ENCODE measurements at places on chromosomes 11 and 22.

- no peak for DNase-seq
These were observed 445.2 kb downstream of the NTM start for GRCh38 chr11:131815590-131815989.

DNA sequence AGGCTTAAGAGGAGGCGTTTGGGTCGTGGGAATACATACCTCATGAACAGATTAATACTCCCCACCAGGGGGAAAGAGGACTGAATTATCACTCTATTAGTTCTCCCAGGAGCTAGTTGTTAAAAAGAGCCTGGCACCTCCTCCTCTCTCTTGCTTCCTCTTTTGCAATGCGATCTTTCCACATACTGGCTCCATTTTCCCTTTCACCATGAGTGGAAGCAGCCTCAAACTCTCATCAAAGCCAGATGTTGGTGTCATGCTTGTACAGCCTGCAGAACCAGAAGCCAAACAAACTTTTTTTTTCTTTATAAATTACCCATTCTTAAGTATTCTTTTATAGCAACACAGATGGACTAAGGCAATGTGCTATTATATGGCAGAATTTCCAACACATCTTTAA is 258.5 kb downstream of the FAM76B start:
- DNase-seq, result no peak

- no peak for DNase-seq
These were observed 12.2 kb upstream of the DCHS1 start for GRCh38 chr11:6667733-6668374.

GRCh38 chr11:331358-332060 is 10.8 kb upstream of the IFITM3 start:
- DNase-seq, result no peak

GRCh38 chr11:114159802-114160632 is 100.5 kb downstream of the ZBTB16 start:
- DNase-seq, result peak; percentile 83

GRCh38 chr11:129040934-129041333 is 98.3 kb upstream of the TP53AIP1 start:
- DNase-seq, result no peak

Data from SHP77 treated with DMSO at 0.1 percent for 48 hours (cell line).